ENCODE measurements at places on chromosomes 1 and 21.
A peak's percentile ranks its signal among the peaks of the same experiment; 100 is the strongest.

GRCh38 chr21:10425856-10426255, 95.5 kb upstream of the TPTE start:
- DNase-seq: no peak

GRCh38 chr1:11429935-11430334, 49.0 kb upstream of the DISP3 start:
- no peak for DNase-seq

GRCh38 chr1:34292472-34292871, 115.8 kb downstream of the C1orf94 start:
- no peak for DNase-seq

- no peak for DNase-seq
Measured at GRCh38 chr1:234307726-234308125, 65.5 kb upstream of the COA6 start.

- DNase-seq: peak; percentile 73
Measured at GRCh38 chr21:31872452-31873274, at the start of gene HUNK. Gene HUNK, plus strand, starts transcription at chr21:31873020. Its CDS starts 655 bp downstream, at chr21:31873675.

GRCh38 chr1:1427820-1428148, 6.7 kb upstream of the ANKRD65 start:
- DNase-seq: no peak

DNA sequence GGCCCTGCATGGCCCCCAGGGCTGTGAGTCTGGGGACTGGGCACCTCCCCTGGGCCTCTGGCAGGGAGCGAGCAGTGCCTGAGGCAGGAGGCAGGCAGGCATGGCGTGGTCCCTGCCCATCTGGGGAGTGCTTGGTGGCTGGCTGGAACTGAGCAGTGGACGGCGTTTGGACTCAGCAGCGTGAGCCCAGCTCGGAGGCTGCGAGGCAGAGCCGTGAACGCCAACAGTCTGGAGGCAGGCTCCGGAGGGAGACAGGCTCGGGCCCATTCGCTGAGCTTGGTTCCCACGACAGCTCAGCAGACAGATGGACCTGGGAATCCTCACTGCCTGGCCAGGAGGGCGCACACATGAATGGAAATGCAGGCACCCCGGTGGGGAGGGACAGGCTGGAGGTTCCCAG, 160.7 kb upstream of the POU3F1 start:
- no peak for DNase-seq

DNA sequence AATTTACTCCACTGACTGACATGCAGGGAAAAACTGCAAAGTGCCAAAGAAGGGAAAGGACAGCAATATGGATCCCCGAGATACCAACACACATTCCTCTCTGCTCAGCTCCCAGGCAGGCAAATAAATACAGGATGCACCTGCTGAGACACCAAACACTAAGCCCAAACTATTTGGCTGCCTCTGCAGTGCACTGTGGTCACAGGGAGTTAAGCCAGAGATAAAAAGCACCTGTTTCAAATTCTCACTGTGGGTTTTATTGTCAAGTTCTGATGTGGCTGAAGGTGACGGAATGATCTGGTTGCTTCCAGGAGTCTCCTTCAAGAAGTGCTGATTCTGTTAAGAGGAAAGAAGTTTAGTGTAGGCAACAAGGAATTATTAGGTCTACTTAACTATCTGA, 17.7 kb downstream of the TEX38 start:
- no peak for DNase-seq

- DNase-seq: no peak
Measured at GRCh38 chr1:62484824-62485468, 48.1 kb downstream of the USP1 start.

GRCh38 chr1:171126504-171126903, 35.8 kb downstream of the FMO3 start:
- no peak for DNase-seq

GRCh38 chr21:30434033-30434631, 4.1 kb downstream of the KRTAP13-4 start:
- peak; percentile 41 for DNase-seq

DNA sequence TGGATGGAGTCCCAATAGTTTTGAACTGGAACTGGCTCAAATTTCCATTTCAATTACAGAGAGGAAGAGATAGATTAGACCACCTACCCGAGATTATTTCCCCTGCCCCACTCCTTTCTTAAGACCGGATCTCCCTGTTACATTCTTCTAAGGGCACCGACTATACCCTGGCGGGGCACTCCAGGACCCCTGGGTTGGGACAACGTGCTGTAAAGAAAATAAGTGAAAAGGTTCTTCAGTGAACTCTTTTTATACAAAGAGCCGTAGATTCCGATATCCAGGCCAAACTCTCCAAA, 6.7 kb downstream of the NR5A2 start:
- no peak for DNase-seq

DNA sequence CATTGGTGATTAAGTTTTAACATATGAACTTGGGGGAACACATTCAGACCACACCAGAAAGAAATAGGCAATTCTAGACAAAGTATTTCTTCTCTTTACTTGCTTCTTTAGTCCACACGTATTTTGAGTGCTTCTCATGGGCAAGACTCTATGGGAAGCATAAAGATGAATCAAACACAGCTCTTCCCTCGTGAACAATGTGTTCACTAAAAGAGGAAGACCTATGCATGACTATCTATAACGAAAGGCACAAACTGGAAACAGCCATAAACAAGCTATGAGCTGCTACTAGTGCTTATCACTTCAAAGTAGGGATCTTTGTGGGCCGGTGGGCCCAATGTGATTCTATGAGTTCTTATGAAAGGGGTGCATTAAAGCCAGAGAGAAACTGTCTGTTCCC, 53.0 kb upstream of the PRDX6 start:
- DNase-seq: no peak

DNA sequence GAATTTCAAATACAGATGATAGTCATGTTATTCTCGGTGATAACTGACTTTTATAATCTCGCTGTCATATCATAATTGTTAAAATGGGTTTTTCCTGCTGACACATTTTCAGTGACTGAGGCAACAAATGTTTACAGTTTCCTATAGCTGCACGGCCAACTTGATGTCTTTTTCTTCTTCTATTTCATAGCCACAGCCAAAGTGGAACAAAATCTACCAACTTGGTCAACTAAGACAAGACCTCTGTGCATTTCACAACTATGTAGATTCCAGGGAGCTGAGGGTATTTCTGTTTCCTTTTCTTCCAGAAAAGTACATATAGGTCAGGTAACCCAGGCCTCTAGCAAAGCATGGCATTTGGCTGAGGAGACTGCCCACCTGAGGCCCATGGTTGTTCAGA, 10.4 kb upstream of the AHCYL1 start:
- DNase-seq: no peak

GRCh38 chr1:161498646-161499045, 6.6 kb upstream of the FCGR2A start:
- no peak for DNase-seq

- DNase-seq: no peak
Measured at GRCh38 chr1:63276624-63277023, 45.7 kb upstream of the FOXD3 start.

- peak; percentile 67 for DNase-seq
Measured at GRCh38 chr1:92749024-92749634, 35.8 kb downstream of the EVI5 start.

DNA sequence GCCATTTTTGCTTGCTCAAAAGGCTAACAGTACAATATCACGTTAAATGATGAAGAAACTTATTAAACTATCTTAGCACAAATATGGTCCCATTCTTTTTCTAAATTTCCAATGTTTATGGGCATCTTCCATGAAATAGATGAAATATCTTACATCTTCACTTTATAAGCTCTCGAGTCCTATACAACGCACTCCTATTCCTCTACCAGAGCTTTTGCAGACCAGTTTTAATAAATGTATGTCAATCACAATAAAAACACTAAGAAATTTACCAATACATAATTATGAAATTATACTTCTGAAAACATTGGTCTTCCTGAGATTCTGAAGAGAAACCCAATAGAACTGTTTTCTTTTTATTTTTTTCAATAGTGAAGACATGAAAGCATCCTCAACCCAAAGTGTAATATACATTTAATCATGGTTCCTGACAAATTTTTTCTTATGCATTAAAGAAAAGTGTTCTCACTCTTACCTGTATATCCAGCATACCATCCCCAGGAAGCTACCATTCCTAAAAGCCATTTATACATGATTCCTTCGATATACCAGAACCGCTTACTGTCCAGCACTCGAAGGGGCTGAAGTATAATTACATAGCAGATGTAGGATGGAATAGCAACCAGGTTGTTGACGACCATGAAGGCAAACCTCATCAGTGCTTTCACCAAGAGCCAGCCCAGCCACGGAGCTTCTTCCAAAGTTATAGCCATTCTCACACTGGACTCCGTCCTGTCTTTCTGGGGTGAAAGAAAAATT, 1.8 kb downstream of the LPGAT1 start:
- DNase-seq: no peak

DNA sequence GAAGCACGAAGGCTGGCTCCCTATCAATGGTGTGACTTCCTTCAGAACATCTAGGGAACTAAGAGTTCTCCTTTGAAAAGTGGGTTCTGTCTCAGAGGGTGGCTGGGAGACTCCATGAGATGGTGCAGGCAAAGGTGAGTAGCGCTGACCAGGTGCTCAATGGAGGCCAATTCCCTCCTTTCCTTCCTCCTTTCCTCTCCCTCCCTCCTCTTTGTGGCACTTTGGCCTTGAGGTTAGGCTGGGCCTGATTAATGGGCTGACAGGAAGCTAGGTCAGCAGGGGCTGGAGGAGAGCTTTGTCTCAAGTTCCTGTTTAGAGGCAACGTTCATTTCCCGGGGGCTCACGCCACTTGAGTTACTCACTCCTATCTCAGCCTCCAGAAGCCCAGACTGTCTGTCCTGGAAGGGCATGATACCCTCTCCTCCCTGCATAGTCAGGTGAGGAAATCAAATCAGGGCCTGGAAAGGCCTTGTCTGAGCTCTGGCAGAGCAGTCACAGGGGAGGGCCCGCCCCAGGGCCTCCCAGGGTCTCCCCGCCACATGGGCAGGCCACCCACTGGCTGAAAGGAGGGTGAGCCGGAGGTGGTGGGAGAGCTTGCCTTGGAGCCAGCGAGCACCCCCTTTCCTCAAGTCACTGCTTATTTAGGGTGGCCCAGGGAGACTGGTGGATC, 58.4 kb upstream of the SSBP3 start:
- DNase-seq: no peak

DNA sequence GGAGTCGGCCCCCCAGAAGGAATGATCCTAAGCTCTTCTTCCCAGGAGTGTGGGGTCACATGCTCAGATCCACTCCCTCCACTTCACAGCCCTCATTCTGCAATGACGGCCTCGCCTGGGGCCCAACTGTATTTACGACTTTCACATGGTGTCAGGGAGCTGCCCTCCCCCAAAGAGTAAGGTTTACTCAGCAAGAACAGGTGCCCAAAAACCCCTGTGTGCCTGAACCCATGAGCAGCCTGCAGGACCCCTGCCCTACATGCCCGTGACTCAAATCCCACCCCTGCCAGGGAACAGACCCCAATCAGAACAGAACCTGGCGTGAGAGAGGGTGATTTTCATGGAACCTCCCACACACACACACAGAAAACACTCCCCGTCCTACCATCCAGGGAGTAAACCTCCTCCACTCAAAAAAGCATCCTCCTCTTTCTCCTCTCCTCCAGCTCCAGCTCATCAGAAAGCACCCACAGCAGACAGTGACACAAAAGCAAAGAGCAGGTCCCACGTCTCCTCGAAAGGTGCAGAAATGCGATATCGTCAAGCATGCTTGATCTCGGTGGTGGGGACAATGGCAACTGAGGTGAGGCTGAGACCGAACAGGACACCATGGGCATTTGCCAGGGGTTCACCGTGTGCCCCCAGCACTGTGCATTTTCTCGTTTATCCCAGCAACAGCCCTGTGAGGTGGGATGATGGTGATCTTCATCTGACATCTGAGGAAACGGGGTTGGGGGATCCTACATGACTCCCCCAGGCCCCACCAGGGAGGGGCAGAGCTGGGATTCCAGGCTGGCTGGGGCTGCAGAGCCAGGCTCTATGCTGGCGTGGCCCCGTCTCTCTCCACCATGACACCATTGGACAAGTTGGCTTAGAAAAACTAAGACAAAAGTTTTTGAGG, 397.9 kb downstream of the NPHP4 start:
- DNase-seq: no peak

DNA sequence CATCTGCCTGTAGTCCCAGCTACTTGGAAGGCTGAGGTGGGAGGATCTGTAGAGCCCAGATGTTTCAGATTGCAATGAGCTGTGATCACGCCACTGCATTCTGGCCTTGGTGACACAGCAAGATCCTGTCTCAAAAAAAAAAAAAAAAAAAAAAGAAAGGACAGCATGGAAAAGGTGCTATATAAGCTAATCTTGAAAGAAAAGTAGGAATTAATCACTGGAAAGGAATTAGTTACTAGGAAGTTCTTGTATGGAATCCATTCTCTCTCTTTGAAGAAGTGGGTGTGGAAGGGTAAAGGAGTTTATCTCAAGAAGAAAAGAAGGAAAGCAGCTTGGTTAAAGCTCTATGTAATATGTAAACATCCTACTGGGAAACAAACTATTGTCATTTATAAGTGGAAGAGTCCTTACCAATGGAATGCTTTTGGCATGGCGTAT, 339.2 kb downstream of the DPYD start:
- DNase-seq: no peak

DNA sequence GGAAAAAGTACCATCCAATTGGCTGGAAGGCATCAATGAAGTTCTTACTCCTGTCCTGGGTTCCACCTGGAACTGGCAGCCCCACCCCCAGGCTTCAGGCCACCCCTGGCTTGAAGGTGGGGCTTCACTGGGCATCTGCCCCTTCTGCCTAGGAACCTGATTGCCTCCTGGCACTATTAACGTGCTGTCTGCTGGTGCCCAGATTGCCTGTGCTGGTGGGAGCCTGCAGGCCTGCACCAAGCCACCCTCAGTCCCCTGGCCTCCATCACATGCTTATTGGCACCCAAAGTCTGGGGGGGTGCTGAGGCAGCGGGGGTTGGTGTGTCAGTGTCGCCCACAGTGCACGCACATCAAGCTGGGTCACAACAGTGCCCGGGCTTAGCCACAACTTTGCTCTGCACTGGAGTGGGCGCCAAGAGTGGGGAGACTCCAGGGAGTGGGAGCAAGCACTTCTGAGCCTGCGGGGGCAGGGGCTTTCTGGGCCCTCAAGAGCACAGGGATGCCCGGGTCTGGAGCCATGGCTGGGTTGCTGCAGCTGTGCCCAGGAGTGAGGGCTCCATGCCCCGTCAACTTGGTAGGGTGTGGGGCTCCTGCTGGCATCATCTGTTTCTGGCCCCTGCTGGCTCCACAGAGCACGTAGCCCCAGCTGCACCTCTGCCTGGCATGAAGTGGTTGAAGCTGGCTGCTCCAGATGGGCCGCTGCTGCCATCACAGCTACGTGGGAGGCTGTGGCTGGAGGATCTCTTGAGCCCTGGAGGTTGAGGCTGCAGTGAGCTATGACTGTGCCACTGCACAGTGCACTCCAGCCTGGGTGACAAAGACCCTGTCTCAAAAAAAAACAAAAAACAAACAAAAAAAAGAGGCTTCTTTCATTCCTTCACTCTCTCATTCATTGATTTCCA, 4.1 kb upstream of the LSM10 start:
- DNase-seq: no peak

DNA sequence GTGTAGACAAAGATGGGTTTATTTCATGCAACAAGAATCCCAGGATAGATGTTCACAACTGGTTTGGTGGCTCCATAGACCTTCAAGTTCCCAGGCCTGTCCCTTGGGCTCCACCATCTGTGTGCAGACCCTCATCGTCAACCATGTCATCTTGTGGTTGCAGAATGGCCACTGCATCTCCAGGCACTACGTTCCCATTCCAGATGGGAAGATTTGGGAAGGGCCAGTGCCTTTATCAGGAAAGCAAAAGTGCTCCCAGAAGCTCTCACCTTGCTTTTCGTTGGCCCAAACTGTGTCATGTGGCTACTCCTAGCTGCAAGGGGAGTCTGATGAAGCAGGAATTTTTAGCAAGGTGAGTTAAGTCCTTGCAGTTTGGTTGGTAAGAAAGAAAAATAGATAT, 12.8 kb downstream of the TMCC2 start:
- DNase-seq: no peak
